ENCODE measurements at places on chromosomes 1 and 21. TPM values are rescaled to one million over a fixed set of nuclear protein-coding genes. Genes with fewer than 3 reads are reported as not detected.

Gene OR2W3
- total RNA-seq = 0.30 TPM

Gene SERINC2
- total RNA-seq = 0.13 TPM

Gene RGS8
- not detected for total RNA-seq

Gene AKR7A3
- 0.48 TPM for total RNA-seq

Gene SLC6A17
- total RNA-seq = not detected

Gene CDC42
- total RNA-seq = 388 TPM
